ENCODE measurements at places on chromosomes 1 and 21.

GRCh38 chr1:50416553-50417453, 6.4 kb downstream of the DMRTA2 start:
- DNase-seq: no peak

- no peak for DNase-seq
These were observed 2.4 kb upstream of the KRTAP10-11 start for GRCh38 chr21:44643741-44644310.

- no peak for DNase-seq
These were observed 704 bp downstream of the S100A16 start for GRCh38 chr1:153612111-153612754.

- no peak for DNase-seq
These were observed 3.0 kb downstream of the ADPRS start for GRCh38 chr1:36091698-36092097.

- DNase-seq: no peak
These were observed 9.3 kb upstream of the S100A10 start for GRCh38 chr1:152002960-152003359.

DNA sequence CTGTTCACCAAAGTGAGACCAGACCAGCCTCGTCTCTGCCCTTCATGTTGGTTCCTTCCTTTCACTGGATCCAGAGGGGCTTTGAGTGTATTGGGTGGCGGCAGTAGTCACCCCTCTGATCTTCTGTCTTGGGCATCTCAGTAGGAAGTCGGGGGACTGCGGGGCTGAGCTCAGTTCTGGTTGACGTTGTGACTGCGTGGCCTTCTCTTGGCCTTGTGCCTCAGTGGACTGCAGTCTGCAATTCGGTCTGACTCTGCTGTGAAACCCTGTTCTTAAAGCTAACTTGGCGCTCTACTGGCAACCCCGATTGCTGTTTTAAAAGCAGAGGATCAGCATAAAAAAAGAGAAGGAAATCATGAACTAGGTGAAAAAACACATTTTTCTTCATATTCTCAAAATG, 56.7 kb downstream of the SLC37A1 start:
- DNase-seq: no peak

DNA sequence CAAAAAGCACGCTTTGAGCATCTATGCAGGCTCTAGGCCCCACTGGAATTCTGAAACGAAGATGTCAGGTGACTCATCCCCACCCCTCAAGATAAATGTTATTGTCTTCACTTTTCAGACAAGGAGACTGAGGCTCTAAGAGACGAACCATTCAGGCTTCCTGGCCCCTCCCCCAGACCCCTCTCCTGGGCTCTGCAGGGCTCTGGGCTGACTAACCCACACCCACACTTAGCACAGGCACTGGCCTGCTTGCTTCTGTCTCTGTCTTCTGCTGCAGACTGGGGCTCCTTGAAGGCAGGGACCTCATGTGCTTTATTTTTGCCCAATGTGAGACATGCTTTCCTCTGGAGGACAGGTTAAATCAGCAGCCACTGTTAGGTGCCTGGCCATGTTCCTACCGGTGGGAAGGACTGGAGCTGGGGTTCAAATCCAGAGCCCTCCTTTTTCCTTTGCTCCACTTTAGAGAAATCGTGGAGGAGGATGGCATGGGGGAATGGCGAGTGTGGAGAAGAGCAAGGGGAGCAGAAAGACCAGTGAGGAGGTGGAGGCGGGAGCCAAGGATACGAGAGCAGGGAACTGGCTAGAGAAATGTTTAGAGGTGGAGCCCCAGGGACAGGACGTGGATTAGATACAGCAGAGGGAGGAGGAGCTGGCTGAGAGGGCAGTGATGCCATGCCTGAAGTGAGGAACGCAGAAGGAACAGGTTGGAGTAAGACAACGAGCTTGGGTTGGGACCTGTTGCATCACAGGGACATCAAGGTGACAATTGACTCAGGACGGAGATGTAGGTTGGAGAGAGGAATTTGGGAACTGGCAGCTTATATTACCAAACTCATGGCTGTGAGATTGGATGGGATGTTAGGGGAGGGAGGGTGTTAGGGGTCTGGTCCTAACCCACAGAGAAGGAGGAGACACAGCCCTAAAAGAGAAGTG, 1.7 kb downstream of the TMEM125 start:
- no peak for DNase-seq

- DNase-seq: peak; percentile 31
These were observed 45.7 kb downstream of the CAPZB start for GRCh38 chr1:19439464-19440171.

All from stimulated activated CD4-positive, alpha-beta T cell treated with anti-CD3 and anti-CD28 coated beads, Interleukin-4, amount 100 ng/mL, for 1 hour (primary cell).